Activated T-cell treated with anti-CD3 and anti-CD28 coated beads, Interleukin-2, amount 50 U/mL, for 72 hours (primary cell): ENCODE measurements at places on chromosomes 5 and 9. TPM values are rescaled to one million over a fixed set of nuclear protein-coding genes. Genes with fewer than 3 reads are reported as not detected.

Gene CYLC2
- not detected for total RNA-seq

Gene FGF1
- not detected for total RNA-seq

Gene GZMA
- total RNA-seq, result 4.2 TPM

Gene ACTBL2
- not detected for total RNA-seq

Gene FBP2
- not detected for total RNA-seq

Gene PCDHGA6
- 0.16 TPM for total RNA-seq

DNA sequence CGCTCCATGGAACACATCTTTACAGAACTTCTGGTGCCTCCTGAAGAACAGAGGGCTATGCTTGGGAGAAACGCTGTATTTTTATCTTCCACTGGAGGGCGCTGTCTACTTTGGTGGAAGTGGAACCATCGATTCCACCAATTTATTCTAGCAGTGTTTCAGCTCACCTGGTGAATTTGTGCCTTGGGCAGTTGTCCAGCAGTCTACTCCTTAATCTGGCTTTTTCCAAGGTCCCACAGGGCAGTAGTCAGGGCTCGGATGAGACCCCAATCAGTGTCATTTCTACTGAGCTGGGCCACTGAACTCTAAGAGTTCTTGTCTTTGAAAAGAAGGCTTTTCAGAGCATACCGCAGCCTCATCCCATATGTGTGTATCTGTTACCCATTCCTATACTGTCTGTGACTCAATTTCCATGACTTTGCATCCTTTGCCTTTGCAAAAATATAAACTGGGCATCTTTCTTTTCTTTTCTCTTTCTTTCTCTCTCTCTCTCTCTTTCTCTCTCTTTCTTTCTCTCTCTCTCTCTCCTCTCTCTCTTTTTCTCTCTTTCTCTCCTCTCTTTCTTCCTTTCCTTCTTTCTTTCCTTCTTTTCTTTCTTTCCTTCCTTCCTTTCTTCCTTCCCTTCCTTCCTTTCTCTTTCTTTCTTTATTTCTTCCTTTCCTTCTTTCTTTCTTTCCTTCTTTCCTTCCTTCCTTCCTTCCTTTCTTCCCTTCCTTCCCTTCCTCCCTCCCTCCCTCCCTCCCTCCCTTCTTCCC, 138.4 kb upstream of the ZNF618 start:
- H3K4me3 ChIP-seq, result no peak overlapping the region
- H3K4me1 ChIP-seq, result no peaks in the 10 kb centered on the region
- H3K36me3 ChIP-seq, result no peaks in the 10 kb centered on the region

GRCh38 chr9:14372437-14373335, 58.7 kb upstream of the NFIB start:
- no peak overlapping the region for H3K4me3 ChIP-seq
- DNase-seq, result no peak
- H3K27ac ChIP-seq, result no peak overlapping the region

GRCh38 chr5:181246276-181247049, 2.8 kb upstream of the RACK1 start:
- peak overlapping the region; percentile 98 for H3K27ac ChIP-seq
- H3K4me1 ChIP-seq, result peaks cover 67% of the 10 kb centered on the region
- H3K27me3 ChIP-seq, result no peaks in the 10 kb centered on the region
- peaks cover 29% of the 10 kb centered on the region for H3K36me3 ChIP-seq
- peak; percentile 90 for DNase-seq

DNA sequence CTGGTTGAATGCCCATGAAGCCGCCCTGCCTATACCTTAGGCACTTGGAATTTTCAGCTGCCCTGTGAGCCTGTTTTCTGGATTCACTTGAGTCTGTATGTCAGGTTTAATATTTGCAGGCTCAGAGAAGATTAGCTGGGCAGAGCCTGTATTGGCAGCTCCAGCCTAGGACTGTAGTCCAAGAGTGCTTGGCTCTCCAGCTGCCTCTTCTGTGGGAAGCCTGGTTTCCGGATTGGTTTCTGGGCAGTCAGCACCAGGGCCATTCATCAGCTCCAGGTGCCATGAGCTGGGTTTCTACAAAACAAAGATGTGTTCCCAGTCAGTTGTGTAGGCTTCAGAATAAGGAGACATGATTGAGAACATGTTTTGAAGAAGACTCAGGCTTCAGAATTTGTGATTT, 90.1 kb downstream of the ARHGAP26 start:
- no peak for DNase-seq
- no peaks in the 10 kb centered on the region for H3K27me3 ChIP-seq
- peaks cover 35% of the 10 kb centered on the region for H3K4me1 ChIP-seq
- no peaks in the 10 kb centered on the region for H3K36me3 ChIP-seq
- H3K27ac ChIP-seq, result no peak overlapping the region
- no peak overlapping the region for H3K4me3 ChIP-seq

GRCh38 chr5:76622973-76623596, at the start of gene F2RL2:
Gene F2RL2, minus strand, starts transcription at chr5:76623403. Its CDS starts 173 bp downstream, at chr5:76623230.
- H3K4me1 ChIP-seq, result peaks cover 16% of the 10 kb centered on the region
- DNase-seq, result no peak
- H3K27ac ChIP-seq, result no peak within 1 kb of the TSS
- no peak within 1 kb of the TSS for H3K4me3 ChIP-seq

- no peaks in the 10 kb centered on the region for H3K4me1 ChIP-seq
- no peak overlapping the region for H3K27ac ChIP-seq
- no peak for DNase-seq
- H3K36me3 ChIP-seq, result no peaks in the 10 kb centered on the region
Measured at GRCh38 chr5:146068206-146068605, 37.2 kb downstream of the PLAC8L1 start.

GRCh38 chr9:28166179-28166578, 592.9 kb upstream of the C9orf72 start:
- H3K4me3 ChIP-seq, result no peak overlapping the region
- no peaks in the 10 kb centered on the region for H3K36me3 ChIP-seq
- H3K4me1 ChIP-seq, result no peaks in the 10 kb centered on the region
- no peak for DNase-seq
- no peak overlapping the region for H3K27ac ChIP-seq

GRCh38 chr5:126939887-126940286, 90.5 kb downstream of the MARCHF3 start:
- no peak overlapping the region for H3K4me3 ChIP-seq
- no peak overlapping the region for H3K27ac ChIP-seq
- no peaks in the 10 kb centered on the region for H3K27me3 ChIP-seq
- peaks cover 16% of the 10 kb centered on the region for H3K4me1 ChIP-seq
- H3K36me3 ChIP-seq, result no peaks in the 10 kb centered on the region

DNA sequence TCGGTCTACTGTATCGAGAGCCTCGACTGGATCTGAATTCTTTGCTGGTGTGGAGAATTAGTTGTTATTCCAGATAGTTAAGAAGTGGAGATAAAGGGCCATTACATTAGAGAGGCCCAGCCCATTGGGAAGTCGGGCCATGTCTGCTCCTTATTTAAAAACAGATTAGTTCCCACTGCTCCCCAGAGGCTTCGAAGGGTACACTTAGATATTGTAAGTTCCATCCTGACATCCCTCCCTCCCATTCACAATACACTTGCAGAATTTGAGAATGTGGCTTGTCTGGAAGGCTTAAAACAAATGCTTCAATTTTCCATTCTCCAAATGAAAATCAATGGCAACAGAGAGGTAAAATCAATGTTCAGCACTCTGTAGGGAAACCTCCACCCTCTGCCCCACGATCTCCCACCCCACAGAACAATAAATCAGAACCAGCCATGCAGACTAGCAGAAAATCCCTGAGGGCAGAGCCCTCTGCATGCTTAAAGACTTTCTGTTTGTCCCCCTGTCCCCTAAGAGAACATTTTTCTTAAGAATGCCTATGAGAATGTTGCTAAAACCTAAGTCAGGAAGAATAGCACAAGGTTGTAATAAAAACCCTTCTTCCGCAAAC, 364.1 kb downstream of the SPOCK1 start:
- no peak for DNase-seq
- H3K4me3 ChIP-seq, result no peak overlapping the region
- H3K36me3 ChIP-seq, result no peaks in the 10 kb centered on the region
- no peaks in the 10 kb centered on the region for H3K4me1 ChIP-seq
- H3K27ac ChIP-seq, result no peak overlapping the region

GRCh38 chr5:34844106-34844505, 5.1 kb downstream of the TTC23L start:
- H3K4me1 ChIP-seq, result peaks cover 11% of the 10 kb centered on the region
- peaks cover 10% of the 10 kb centered on the region for H3K27me3 ChIP-seq
- no peak for DNase-seq

DNA sequence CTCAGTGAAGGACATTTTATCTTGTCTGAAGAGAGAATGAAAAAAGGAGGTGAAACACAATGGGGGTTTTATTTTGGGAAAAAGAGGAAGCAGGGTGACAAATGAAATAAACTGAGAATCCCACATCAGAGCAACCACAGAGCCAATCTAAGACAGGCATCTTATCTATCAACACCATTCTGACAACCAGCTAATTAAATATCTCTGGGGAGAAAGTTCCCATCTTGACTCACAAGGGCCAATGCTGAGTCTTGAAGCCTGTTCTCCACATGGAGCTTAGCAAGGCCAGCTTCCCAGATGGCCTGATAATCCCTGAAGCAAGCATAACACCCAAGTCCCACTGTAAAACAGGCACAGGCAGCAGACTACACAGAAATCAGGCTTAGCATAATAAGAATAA, 30.4 kb downstream of the DPYSL3 start:
- H3K27ac ChIP-seq, result no peak overlapping the region
- peaks cover 15% of the 10 kb centered on the region for H3K27me3 ChIP-seq
- DNase-seq, result no peak

DNA sequence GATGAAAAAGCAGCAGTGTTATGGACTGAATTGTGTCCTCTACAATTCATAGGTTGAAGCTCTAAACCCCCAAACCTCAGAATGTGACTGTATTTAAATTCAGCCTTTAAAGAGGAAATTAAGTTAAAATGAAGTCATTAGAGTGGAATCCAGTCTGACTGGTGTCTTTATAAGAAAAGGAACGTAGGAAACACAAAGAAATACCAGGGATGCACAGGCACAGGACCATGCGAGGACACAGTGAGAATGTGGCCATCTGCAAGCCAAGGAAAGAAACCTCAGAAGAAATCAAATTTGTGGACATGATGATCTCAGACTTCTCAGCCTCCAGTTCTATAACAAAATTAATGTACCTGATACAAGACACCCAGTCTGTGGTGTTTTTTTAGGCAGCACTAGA, 971.2 kb upstream of the CDH9 start:
- no peaks in the 10 kb centered on the region for H3K4me1 ChIP-seq
- H3K4me3 ChIP-seq, result no peak overlapping the region
- no peak for DNase-seq

- no peaks in the 10 kb centered on the region for H3K4me1 ChIP-seq
- H3K36me3 ChIP-seq, result no peaks in the 10 kb centered on the region
- H3K4me3 ChIP-seq, result no peak overlapping the region
- H3K27me3 ChIP-seq, result no peaks in the 10 kb centered on the region
- no peak for DNase-seq
Measured at GRCh38 chr5:105475401-105475800, 1912.8 kb upstream of the NUDT12 start.

DNA sequence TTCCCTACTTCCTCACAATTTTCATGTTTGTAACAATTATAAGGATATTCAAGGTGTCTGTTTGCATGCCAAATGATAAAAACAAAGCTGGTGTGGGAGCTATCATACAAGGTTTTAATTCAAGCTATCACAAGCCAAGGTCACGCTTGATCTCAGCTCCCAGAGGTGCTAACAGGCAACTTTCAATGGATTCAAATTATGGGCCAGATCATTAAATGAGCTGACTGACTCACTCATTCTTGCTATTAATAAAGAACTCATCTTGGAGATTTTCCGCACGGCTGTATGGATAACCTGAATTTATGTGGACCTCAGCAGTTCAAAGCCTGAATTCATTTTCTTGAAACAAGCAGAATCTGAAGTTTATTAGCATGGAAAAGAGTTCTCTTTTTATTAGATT, 267.3 kb upstream of the CDH6 start:
- no peak for DNase-seq
- no peaks in the 10 kb centered on the region for H3K36me3 ChIP-seq
- H3K4me3 ChIP-seq, result no peak overlapping the region
- H3K27ac ChIP-seq, result no peak overlapping the region
- no peaks in the 10 kb centered on the region for H3K4me1 ChIP-seq
- H3K27me3 ChIP-seq, result no peaks in the 10 kb centered on the region

- H3K27ac ChIP-seq, result no peak overlapping the region
- H3K4me1 ChIP-seq, result no peaks in the 10 kb centered on the region
Measured at GRCh38 chr9:6590772-6591384, 54.7 kb downstream of the GLDC start.

DNA sequence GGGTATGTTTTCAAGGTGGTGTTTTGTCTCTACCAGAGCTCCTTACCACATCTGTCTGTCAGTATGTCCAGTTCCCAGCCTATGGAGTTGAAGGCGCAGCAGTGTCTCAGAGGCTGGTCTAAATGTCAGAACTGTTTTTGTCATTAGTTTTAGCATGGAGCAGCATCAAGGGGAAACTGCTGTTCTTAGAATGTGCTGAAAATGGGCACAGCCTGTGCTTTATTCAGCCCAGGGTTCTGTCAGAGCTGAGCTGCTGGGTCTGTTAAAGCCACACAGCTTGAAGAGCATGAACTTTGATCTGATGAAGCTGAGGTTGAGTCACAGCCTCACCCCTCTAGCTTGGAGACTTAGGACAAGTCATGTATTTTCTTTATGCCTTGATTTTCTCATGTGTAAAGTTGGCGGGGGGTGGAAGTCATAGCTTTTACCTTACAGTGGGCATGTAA, 71.9 kb downstream of the RALGPS1 start:
- peak overlapping the region; percentile 58 for H3K4me3 ChIP-seq
- peaks cover 10% of the 10 kb centered on the region for H3K36me3 ChIP-seq
- H3K27ac ChIP-seq, result no peak overlapping the region
- peaks cover 38% of the 10 kb centered on the region for H3K4me1 ChIP-seq

DNA sequence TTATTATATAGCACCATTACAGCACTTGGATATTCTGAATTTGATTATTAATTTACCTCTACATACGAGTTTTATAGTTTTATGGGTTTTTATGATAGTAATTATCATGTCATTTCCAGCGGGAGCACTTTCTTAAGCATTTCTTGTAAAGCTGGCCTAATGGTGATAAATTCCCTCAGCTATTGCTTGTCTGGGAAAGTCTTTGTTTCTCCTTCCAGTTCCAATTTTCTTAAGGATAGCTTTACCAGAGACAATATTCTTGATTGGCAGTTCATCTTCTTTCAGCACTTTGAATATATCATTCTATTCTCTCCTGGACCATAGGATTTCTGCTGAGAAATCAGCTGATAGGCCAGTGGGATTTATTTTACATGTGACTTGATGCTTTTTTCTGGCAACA, 505.4 kb downstream of the TMEM232 start:
- H3K4me1 ChIP-seq, result no peaks in the 10 kb centered on the region
- H3K27me3 ChIP-seq, result no peaks in the 10 kb centered on the region
- DNase-seq, result no peak
- no peak overlapping the region for H3K4me3 ChIP-seq
- no peak overlapping the region for H3K27ac ChIP-seq

DNA sequence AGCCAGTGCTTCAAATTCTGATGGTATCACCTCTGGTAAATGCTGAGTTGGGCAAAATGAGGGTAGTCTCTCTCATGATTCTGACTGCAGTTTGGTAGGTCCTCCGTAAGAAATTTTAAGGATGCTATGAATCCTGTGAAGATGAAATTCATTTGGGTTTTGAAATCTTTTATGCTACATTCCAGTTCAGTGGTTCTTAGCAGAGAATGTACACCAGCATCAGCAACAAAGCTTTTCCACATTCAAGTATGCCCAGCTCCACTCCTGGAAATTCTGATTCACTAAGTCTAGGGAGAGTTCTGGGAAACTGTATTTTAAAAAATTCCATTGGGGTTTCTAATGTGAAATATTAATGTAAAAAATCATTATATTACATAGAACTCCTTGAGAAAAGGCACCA, 33.6 kb upstream of the ACOT12 start:
- H3K4me1 ChIP-seq, result peaks cover 16% of the 10 kb centered on the region
- DNase-seq, result no peak
- H3K27me3 ChIP-seq, result no peaks in the 10 kb centered on the region
- no peaks in the 10 kb centered on the region for H3K36me3 ChIP-seq
- H3K4me3 ChIP-seq, result no peak overlapping the region
